ENCODE measurements at places on chromosomes 6 and 20.

DNA sequence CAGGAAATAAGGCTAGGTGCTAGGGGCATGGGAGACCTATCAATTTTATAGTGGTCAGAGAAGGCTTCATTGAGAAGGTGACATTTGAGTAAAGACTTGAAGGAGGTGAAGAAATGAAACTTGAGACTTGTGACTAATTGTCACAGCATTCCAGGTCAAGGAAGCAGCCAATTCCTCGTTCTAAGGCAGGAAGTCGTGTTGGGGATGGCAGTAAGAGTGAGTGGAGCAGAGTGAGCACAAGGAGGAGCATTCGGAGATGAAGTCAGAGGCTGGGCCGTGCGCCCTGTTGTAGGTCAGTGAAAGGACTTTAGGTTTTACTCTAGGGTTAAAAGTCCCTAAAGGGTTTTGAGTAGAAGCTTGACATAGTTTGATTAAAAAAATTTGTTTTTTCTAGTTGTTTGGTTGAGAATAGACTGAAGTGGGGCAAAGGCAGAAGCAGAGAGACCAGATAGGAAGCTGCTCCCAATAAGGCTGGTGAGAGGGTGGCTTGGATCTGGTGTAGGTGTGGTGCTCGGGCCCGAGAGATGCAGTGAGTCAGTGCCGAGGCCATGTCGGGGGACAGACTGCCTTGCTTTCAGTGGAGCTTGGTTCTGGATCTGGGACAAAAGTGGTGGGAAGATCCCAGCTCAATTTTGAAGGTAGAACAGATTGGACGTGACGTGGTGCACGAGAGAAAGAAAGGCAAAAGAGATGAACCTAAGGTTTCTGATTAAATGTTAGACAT, 2.6 kb upstream of the RSPH3 start:
- no peak for DNase-seq

DNA sequence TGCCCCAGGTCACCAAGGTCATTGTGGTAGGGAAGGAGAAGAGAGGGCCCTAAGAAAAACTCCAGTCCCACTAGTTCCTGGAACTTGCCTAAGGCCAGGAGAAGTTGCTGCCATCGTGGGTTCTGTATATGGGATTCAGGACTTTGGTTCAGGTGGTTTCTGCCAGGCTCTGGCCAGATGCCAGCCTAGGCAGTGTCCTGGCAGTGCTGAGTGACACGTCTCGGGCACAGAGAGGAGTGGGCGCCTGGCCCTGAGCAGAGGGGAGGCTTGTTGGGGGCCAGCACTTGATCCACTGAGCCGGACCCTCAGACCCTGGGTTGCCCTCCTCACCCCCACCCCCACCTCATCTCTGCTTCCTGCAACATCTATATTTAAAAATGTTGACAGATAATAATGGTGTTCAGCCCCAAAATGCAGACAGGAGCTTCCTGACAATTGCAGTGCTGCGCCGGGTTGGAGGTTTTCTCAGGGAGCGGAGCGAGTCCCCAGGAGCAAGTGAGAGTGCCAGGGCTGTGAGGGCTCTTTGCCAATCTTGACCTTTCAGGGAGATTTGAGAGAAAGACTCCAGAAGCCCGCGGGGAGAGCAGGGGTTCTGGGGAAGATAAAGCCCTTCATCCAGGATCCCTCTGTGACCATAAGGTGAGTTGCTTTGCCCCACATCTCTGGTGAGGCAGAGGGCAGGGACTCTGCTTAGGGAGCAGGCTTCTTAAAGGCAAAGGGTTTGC, 71.9 kb downstream of the PHACTR3 start:
- DNase-seq, result no peak

DNA sequence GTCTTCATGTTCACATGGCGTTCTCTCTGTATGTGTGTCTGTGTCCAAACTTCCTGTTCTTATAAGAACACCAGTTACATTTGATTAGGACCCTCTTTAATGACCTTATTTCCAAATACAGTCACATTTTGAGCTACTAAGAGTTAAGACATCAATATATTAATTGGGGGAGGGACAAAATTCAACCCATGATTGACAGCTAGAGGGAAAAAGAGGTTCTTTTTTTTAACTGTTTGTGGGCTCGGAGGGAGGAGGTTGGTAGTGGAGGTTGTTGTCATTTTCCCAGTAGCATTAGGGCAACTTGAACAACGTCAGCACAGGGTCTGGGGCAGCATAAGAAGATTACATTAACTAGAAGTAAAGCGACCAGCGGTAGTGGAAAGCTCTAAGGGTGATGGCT, 2.3 kb upstream of the GMDS start:
- no peak for DNase-seq

GRCh38 chr20:53901497-53902096, 168.8 kb downstream of the BCAS1 start:
- no peak for DNase-seq

- no peak for DNase-seq
Observed at GRCh38 chr6:154447954-154448353, 62.5 kb downstream of the CNKSR3 start.

- no peak for DNase-seq
Observed at GRCh38 chr20:62818592-62819493, 2.0 kb downstream of the COL9A3 start.

DNA sequence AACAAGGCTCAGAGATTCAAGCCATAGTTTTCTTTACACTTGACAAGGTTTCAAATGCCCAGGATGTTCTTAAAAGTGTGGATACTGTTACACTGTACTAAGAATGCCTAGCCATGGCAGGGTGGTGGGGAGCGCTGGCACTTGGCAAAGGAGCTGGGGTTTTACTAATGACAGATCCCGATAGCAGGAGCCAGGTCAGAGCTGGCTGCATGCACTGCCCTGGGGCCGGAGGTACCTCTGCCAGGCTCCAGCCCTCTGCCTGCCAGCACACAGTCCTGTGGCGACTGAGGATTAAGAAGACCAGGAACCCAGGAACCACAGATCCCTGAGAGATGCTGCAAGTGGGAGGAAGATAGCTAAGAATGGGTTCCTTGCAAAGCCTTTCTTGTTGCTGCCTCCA, 260.3 kb downstream of the ALDH8A1 start:
- DNase-seq, result no peak

- DNase-seq, result no peak
Observed at GRCh38 chr20:62739067-62739466, 30.4 kb downstream of the NTSR1 start.
